Uterus (tissue), 4 donors: ENCODE measurements at places on chromosomes 6 and 20.
A peak's percentile ranks its signal among the peaks of the same experiment; 100 is the strongest.

DNA sequence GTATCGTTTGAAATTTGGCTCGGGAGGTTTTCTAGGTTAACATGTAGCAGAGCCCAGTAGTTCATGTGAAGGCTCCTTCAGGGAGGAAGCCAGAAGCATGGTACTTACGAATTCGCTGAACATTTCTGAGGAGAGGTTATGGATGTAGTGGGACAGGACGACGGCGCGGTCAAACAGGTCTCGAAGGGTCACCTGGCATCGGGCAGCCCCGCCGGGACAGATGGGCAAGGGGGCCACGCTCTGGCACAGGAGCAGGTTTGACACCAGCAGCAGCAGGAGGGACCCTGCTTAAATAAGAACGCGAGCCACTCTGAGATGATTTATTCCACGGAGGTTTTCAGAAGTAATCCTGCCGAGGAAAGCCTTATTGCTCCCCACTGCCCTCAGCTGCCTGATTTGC is 2.5 kb downstream of the PRL start:
- no peak for DNase-seq

DNA sequence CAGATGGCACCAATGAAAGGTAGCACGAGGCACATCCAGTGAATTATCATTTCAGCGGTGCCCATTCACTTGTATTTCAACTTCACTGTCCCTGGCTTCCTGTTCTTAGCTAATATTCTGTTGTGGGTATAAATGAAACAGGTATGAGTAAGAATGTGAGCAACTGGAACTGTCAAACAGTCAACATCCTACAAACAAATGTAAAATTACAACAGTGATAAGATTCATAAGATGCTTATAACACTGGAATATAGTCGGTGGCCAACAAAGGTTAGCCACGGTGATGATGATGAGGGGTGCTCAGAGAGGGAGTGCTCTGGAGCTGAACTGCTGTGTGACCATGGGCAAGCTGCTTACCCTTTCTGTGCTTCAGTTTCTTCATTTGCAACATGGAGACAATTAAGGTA is 74.9 kb upstream of the TOX2 start:
- no peak for DNase-seq

DNA sequence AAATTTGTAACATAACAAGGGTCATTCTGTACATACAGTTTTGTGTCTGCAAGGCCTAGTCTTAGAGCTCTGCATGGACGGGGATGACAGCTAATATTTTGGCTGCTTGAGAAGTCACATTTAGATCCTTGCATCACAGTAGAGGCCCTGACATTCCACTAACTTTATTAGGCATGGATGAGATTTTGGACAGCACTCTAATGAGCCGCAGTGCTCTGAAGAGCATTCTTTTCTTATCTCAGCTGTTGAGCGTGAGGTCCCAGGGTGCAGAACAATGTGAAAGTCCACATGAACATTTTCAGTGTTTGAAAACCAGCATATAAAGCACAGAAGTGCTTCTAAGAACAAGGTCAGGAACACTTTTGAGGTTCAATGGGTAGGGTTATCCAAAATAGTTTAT is 58.9 kb downstream of the IPCEF1 start:
- DNase-seq = no peak

DNA sequence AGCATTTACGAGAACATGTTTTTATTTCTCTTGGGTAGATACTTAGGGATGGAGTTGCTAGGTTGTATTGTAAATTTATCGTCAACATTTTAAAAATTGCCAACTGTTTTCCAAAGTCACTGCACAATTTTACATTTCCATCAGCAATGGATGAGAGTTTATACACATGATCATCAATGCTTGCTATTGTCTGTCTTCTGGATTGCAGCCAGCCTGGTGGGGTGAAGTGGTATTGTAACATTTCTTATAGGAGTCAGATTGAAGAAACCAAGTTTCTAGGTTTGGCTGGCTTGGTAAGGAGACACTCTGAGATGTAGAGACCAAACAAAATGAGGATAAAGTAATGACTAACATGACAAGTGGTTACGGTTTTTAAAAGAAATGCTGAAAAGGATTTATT is 57.1 kb upstream of the HDDC2 start:
- DNase-seq = no peak

GRCh38 chr20:10648651-10649050 is 25.1 kb downstream of the JAG1 start:
- DNase-seq = no peak

DNA sequence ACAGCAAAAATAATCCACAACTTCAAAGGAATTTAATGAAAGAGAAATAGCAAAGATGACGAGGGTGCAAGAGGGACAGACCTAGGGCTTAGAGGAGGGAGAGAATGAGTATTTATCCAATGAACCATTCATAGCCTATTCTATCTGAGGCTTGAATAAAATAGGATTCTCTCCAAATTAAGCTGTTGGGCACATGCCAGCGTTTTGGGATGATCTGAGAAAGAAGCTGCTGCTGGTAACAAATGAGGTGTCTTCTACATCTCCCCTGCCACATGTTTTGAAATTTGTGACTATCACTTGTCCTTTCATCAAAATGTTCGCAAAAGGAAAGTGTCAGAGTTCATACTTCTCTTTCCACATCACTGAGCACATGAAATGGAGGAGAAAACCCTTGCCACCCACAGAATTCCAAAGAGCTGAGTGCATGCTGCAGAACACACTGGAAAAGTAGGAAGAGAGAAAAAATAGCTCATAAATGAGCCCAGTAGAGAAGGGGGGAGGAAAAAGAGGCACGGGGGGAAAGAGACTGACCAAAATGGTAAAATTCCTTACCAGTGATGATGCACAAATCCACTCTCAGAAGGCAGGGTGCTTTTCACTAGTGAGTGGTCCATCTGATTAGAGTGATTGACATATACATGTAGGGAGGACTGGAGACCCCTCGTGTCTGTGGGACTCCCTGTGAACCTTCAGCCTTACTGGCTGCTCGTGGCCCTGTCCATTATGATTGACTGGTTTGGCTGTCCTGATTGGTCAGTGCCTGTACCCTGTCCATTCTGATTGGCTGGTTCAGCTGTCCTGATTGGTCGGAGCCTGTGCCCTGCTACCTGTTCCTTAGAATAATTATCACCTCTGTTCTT is 180.5 kb downstream of the OGFRL1 start:
- DNase-seq = peak; percentile 27

- no peak for DNase-seq
These were observed 571 bp upstream of the FOXC1 start for GRCh38 chr6:1609041-1609647.

GRCh38 chr6:106883808-106884262 is 90.7 kb downstream of the CD24 start:
- no peak for DNase-seq

DNA sequence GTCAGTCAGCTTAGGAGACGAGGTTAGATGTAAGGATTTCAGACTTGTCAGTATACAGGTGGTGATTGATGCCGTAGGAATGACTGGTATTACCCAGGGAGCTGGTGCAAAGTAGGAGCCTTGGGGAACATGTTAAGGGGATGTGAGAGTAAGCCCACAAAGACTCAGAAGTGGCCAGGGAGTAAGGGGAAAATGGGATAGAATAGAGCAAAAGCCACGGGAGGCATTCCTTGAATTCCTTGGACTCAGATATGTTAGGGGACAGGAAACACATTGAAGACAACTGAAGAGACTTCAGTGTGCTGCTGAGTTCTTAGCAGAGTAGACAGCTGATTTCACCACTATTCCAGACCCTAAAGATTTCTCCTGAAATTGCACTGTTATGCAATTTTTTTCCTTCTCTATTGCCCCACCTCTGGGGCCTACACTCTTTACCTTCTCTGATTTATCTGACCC is 1.2 kb upstream of the ACAT2 start:
- DNase-seq = no peak

DNA sequence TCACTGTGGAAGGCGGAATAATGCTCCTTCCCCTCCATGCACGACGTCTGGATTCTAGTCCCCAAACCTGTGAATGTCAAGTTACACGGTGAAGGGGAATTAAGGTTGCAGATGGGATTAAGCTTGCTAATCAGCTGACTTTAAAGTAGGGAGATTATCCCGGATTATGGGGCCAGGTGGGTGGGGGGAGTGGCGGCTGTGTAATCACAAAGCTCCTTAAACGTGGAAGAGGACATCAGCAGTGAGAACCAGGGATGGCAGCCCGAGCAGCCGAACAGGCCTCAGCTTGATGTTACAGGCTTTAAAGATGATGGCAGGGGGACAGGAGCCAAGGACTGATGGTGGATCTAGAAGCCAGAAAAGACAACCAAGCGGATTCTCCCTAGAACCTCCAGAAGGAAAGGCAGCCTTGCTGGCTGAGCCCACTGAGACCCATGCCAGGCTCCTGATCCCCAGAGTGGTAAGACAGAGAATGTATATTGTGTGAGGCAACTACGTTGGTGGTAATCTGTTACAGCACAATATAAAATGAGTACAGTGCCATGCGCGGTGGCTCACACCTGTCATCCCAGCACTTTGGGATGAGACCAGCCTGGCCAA is 117.5 kb downstream of the SCML4 start:
- no peak for DNase-seq
